Fibroblast of skin of back (primary cell): ENCODE measurements at places on chromosomes 3 and 15.

DNA sequence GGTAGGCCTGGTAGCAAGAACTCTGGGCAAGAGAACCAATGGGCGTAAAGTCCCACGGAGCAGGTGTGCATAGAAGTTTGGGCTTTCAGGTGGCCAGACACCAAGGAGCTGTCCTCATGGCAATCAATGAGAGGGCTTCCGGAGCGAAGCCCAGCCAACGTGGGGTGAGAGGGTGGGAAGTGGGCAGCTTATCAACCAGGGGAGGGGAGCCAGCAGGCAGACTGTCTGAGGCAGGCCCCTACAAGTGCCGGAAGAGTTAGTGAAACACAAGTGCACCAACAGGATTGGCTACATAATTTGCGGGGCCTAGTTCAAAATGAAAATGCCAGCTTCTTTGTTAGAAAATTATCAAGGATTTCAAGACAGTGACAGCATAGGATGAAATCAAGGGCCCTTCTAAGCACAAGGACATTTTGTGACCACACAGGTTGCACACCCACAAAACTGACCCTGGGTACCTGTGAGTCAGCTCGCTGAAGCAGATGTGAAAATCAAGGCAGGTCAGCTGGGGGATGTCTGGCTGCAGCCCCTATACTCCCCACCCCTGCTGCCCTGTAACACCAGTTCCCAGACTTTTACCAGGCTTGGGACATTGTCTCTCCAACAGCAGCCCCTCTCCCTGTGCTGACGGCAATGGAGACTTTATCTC is 102.1 kb upstream of the ETV5 start:
- no peak for DNase-seq

- no peak for DNase-seq
These were observed 95.8 kb downstream of the BDH1 start for GRCh38 chr3:197460002-197460401.

DNA sequence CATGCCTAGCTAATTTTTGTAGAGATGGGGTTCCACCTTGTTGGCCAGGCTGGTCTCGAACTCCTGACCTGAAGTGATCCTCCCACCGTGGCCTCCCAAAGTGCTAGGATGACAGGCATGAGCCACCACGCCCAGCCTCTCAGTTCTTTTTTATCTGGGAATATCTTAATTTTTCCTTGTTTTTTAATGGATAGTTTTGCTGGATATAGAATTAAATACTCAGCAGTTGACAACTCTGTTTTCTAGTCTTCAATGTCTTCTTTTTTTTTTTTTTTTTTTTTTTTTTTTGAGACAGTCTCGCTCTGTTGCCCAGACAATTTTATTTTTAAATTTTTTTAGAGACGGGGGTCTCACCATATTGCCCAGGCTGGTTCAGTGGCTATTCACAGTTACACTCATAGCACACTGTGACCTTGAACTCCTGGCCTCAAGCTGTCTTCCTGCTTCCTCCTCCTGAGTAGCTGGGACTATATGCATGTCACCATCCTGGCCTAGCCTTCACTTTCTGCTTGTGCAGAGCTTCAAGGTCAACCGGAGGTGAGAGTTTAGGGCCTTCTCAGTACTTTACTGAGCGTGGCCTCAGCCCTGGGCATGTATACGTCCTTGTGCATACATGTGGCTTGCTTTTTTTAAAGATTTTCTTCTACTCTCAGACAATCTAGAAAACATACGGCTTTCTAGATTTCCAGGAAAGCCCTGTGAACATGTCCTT is 120.5 kb downstream of the ZNF609 start:
- DNase-seq = no peak

DNA sequence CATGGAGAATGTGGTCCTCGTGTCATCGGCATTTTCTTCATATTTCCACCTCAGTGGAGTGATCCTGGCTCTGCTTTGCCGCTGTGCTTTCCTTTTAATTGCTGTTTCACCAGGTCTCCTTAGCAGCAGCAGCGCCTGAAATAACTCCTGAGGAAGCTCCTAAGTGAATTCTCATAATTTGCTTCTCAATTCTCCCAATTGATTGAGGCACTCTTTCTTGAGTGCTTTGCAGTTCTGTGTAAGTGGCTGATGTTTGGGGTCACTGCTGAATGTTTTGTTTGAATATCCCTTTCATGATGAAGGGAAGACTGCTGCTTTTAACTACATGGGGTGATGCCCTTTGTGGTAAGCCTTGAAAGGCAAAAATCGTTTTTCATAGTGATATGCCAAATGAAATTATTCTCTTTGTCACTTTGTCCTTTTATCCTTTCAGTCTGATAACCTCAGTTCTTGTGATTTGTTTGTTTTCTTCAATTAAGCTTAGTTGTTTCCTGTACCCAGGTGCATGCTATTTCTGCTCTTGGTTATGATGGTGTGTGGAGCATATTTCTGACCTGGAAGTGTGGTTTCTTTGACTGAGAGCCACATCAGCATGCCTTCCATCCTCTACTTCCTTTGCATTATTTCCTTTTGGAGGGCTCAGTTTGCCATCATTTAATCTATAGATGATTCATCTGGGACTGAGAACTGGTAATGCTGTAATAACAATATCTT is 36.7 kb downstream of the HMG20A start:
- no peak for DNase-seq

GRCh38 chr3:35426366-35426958 is 212.9 kb upstream of the ARPP21 start:
- DNase-seq = no peak

GRCh38 chr15:80594091-80594889 is 100.8 kb upstream of the ABHD17C start:
- DNase-seq = no peak

DNA sequence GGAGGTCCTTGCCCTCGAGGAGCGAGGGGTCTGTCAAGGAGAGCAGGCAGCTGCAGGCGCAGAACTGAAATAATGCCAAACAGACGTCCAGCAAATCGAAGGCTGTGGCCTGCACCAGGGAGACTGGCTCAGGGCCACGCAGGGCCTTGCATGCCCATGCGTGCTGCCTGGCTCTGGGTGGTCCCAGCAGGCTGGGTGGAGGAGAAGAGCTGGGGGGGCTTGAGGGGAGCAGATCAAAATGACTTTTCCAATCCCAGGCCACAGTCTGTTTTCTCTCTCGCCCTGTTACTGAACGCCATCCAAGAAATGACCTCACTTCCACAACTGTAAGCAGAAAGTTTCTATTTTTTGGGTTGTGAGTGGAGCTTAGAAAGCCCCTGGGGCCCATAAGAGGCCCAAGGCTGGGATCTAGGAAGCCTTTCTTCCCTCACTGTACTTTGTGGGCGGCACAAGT is 96.9 kb upstream of the RPL32 start:
- DNase-seq = peak; percentile 44

GRCh38 chr15:72847806-72848205 is 64.2 kb upstream of the ADPGK start:
- no peak for DNase-seq

DNA sequence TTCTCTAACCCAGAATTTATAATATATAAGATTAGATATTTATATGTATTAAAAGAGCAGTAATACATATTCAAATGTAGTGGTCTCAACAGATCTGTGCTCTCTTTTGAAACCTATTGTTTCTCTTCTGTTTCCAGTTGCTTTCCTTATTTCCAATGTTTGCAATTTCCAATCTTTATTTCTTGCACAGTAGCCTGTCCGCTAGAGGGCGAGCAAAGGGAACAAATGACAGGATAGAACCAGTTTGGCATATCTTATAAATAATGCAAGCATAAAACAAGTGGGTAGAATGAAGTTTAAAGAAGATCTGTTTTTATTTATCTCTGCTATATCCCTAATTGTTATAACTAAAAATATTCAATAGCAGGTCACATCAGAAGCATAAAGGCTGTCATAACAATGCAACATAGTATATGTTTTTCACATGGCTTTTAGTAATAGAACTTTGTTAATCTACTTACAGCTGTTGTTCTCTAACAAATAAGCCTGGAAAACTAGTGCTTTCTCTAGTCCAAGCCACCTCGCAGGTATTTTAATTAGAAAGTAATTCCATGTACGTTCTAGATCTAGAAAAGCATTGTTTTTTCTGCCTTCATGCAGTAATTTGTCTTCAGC is 15.1 kb upstream of the TCAIM start:
- peak; percentile 65 for DNase-seq

DNA sequence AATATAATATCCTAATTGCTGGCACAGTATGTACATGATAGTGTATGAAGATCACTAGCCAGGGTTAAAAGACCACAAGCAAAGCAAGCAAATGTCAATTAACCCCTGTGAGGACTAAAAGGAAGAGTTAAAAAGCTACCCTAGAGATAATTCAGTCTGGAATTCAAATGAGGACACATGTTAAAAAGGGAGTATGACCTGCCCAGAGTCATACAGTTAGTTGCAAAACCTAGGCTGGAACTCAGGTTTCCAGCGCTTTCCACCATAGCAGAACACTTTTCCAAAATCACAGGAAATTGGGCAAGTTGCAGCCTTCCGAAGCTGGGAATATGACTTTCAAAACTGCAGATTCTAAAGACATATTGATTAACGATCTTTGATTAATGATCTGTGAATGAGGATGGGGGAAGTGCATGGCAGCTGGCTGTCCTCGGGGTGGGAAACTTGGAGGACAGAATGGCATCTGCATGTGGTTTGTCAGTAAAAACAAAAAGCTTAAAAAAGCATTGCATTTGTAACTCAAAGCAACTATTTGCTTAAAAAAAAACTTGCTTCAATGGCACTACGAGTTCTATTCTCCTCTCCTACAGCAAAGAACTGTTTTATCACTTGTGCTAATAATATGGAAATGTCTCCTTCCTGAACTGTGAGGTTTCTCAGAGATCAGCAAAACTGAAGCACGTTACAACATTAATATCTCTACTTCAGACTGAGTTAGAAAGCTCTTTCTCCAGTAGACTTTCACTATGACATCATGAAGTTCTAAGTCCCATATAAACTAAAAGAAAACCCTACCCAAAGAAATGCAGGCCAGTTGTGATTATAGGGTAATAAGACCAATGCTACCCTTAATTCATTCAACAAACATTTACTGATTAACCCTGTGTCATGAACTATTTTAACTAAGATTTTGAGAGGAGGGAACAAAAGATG is 46.2 kb downstream of the IGSF11 start:
- no peak for DNase-seq

DNA sequence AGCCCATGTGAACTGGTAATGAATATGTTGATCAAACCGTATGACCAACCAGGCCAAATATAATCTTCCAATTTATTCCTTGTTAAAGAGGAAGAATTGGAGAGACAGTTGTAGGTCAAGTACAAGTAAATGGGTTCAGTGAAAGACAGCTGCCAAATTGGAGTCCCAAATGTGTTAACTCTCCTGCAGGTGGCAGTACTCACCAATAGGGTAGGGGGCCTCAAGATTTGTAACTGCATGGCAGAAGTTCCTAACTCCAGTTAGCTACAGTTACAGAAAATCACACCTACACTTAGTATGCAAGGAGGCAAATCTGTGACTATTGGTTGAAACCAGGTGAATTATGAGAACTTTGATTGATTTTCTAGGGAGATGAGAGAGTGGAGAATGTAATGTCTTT is 278.0 kb downstream of the ZBBX start:
- DNase-seq = no peak

DNA sequence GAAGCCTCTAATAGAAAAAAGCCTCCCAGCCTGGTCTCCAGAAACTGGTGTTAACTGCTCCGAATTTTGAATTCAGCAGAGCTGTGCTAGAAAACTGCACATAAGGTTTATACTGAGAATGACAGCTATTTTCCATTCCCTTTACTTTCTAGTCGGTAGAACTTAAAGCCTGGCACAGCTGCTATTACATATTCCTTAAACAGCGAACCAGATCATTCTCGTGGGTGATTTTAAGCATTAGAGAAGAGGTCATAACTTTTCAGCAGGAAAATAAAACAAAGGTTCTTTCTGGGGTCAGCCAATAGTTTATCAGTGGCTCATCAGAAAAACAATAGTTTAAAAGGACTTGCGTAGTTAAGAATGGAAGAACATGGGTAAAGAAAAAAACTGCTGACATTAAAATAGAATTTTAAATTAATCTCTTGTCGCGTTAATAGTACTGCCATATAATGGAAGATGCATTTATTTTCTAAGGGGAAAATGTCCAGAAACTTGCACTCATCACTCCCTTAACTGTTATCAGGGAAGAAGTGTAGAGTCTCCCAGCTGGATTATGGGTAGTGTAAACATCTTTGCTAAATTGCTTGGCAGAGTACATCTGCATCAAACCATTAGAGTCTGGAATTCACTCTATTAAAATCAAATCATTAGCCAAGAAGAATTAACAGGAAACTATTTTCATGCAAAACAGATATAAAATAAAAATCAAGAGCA is 7.9 kb downstream of the VGLL4 start:
- DNase-seq = no peak

DNA sequence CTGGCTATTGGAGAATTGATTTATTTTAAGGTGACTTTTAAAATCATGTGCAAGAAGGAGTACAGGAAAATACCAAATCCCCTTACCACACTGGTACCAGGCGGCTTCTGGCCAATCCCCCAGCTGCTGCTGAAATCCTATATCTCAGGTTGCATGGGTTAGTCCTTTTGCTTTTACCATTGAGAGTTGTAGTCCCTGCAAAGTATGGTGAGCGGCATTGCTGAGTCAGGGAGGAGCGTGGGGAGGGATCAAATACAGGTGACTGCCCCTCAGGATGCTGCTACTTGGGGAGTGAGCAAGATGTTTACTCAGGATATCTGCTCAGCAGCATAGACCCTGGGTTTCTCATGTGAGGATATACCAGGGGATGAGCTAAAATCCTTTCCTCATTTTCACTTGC is 131.9 kb upstream of the STAC start:
- DNase-seq = no peak

GRCh38 chr15:67542420-67543347 is at the start of gene MAP2K5:
Gene MAP2K5 (plus strand): TSS chr15:67542703. CDS start chr15:67543336, 633 bp downstream.
- DNase-seq = peak; percentile 80

GRCh38 chr3:78785004-78785403 is 982.8 kb downstream of the ROBO1 start:
- no peak for DNase-seq

- DNase-seq = no peak
These were observed 124.1 kb upstream of the RASGRP1 start for GRCh38 chr15:38688761-38689160.

- DNase-seq = no peak
These were observed 7.0 kb downstream of the SLCO3A1 start for GRCh38 chr15:91860498-91860897.

DNA sequence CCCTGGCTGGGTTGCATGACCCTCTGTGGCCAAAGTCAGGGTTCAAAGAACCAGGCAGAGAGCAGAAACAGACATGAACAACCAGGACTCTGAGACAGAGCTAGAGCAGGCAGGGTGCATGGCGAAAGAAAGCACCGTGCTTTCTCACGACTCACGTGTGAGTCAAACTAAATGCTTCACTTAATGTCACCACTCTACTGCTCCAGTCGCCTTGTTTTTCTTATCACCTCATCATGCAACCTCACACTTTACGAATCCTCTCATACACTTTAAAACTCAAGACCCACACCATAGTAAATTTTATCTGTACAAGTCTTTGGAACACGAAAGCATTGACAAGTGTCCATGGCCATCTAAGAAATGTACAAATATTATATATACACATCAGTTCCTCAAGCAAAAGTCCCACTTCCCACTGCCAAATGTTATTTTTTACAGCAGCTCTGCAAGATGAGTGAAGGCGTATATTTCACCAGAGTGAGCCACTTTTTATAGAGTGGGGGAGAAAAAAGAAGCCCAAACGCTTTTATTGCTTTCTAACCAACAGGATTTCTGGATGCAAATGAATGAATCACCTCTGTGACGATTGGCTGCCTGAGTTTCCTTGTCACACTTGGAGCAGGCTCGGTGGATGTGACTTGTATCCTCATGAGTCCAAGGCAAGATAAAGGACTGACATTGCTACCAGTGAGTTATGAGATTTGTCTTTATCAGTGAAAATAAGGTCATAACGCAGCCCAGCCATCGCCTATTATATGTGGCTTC is 16.0 kb upstream of the MEGF11 start:
- DNase-seq = peak; percentile 70

GRCh38 chr15:73844356-73844755 is 29.0 kb upstream of the TBC1D21 start:
- peak; percentile 13 for DNase-seq

- no peak for DNase-seq
These were observed 9.8 kb upstream of the TNK2 start for GRCh38 chr3:195918176-195918575.
